ENCODE measurements at places on chromosomes 5 and 9. TPM values are rescaled to one million over a fixed set of nuclear protein-coding genes. Genes with fewer than 3 reads are reported as not detected.

GRCh38 chr5:33370466-33370859 lies 70.3 kb upstream of the TARS1 start:
- DNase-seq = no peak

DNA sequence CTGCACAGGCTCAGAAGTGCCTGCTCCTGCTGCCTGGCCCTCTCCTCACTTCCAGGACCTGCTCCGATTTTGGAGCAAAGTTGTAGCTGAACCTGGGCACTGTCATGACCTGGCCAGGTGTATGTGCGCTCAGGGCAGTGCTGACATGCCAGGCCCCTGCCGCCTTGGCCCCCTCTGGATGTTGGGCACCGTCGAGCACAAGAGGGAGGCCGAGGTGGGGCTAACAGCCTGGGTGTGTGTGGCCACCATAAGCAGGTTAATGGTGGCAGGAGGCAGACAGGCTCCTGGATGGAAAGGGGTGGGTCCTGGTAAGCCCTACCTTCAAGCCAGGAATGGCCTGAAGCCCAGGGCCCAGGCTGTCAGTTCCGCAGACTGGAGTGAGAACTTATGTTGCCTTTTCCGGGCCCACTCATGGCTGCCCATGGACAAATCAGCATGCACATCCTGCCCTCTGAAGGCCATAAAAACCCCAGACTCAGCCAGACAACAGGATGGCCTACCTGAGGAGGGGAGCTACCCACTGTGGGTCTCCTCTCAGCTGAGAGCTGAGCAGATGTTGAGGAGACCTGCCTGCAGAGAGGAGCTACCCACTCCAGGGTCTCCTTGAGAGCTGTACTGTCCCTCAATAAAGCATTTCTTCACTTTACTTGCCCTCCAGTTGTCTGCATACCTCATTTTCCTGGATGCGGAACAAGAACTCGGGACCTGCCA lies 66.2 kb downstream of the NACC2 start:
- DNase-seq = no peak

Gene MTAP
- total RNA-seq = 44.9 TPM

DNA sequence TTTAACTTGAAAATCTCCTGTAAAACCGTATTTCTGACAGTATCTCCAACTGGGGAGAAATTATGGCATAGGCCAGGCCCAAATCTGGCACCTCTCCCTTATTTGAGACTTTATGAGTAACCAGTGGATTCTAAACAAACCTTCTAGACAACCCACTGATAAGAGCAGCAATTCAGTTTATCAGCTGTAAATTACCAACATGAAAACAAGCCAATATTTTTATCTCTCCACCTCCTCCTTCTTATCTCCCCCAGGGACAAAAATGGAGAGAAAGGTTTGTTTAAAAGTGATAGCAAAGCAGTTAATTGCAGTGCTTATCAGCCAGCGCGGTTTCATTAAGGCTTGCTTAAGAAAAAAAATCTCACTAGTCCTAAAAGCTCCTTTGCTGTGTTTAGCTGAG lies 53.8 kb downstream of the KCNV2 start:
- no peak for DNase-seq

DNA sequence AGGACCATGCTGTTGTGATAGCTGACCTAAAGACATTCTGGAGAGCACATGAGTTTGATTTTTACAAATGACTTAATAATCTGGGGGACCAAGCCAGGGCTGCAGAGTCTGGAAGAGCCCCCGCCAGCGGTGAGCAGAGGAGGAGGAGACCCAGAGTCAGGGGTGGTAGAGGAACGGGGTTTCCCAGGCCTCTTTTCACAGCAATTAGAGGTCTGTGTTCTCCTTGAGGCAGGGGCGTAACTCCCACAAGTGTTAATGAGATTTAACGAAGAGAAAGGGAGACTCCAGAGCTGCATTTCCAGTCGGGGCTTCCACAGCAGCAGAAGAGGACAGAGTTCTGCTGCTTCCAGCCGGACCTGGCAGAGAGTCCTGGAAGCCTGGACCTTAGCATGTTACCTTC lies 137.9 kb upstream of the SLC24A2 start:
- no peak for DNase-seq

Gene EIF4E1B
- total RNA-seq = not detected

- no peak for DNase-seq
Measured at GRCh38 chr5:126995039-126995438, 35.3 kb downstream of the MARCHF3 start.

Gene PCDHGA3
- total RNA-seq = not detected

Gene SLC27A6
- total RNA-seq = not detected

- DNase-seq = no peak
Measured at GRCh38 chr9:114478871-114479270, 26.4 kb downstream of the WHRN start.

DNA sequence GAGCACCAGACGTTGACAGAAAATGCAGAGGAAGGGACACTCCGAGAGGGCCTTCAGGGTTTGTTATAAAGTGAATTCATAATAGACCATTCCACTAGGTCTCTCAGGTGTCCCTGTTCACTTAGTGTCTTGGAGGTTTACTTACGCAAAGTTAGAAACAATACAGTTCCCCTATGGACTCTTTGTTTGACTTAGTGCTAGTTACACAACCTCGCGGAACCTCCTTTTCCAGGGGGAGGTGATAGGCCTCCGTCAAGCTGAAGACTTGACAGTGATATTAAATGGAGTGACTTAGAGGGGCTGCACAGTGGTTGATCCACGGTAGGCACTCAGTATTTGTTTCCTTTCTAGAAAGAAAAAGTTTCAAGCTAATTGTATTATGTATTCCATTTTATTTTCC lies 1.3 kb downstream of the CCT5 start:
- no peak for DNase-seq

GRCh38 chr5:52776116-52776515 lies 11.6 kb upstream of the ITGA1 start:
- peak; percentile 58 for DNase-seq

GRCh38 chr5:68519143-68519542 lies 303.6 kb downstream of the PIK3R1 start:
- DNase-seq = no peak

DNA sequence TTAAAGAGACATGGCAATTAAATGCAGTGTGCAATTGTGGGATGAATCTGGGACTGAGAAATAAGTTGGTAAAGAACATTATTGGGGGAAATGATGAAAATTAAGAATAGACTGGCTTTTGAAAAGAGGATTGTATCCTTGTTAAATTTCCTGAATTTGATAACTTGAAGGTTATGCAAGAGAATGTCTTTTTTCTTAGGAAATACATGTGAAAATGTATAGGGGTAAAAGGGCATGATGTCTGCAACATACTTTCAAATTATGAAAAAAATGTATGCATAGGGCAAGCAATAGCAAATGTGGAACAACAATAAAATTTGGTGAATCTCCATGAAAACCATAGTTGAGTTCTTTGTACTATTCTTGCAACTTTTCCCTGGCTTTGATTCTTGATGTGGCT lies 24.1 kb downstream of the PTTG1 start:
- no peak for DNase-seq

DNA sequence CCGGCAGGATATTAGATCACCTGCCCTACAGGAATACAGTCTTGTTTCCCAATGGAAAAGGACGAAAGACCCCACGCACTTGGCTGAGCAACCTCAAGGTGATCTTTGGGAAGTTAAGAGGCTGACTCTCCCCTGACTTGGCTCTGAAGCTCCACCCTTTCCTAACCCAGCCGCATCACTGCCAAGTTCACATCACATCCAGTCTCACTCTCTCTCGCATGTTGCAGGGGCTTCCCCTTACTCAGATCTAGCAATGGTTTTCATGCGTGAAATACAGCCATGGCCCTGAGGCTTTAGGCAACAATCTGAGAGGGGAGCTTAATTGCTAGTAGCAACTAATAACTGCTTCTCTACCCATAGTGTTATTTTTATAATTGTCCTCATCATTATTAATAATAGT lies 211.6 kb downstream of the DOCK8 start:
- DNase-seq = no peak

- no peak for DNase-seq
Measured at GRCh38 chr9:86122311-86122710, 23.0 kb upstream of the GOLM1 start.

GRCh38 chr9:35660966-35661415 lies 2.9 kb downstream of the CCDC107 start:
- DNase-seq = no peak

DNA sequence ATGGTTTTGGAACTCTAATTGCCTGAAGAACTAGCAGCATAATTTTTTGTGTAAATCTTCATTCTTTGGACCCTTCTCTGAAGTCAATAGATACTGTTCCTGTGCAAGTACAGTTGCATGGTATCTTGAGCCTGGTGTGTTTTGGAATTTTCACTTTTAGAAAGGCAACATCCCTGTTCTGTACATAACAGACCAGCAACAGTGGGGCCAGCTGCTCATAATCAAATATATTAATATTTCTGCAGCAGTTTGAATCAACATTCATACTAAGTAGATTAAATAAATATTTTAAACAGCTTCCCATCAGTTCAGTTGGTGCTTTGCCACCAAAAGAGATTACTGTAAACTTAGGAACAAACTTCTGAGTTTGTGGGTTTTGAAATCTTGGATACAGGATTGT lies 97.9 kb downstream of the CD180 start:
- no peak for DNase-seq

DNA sequence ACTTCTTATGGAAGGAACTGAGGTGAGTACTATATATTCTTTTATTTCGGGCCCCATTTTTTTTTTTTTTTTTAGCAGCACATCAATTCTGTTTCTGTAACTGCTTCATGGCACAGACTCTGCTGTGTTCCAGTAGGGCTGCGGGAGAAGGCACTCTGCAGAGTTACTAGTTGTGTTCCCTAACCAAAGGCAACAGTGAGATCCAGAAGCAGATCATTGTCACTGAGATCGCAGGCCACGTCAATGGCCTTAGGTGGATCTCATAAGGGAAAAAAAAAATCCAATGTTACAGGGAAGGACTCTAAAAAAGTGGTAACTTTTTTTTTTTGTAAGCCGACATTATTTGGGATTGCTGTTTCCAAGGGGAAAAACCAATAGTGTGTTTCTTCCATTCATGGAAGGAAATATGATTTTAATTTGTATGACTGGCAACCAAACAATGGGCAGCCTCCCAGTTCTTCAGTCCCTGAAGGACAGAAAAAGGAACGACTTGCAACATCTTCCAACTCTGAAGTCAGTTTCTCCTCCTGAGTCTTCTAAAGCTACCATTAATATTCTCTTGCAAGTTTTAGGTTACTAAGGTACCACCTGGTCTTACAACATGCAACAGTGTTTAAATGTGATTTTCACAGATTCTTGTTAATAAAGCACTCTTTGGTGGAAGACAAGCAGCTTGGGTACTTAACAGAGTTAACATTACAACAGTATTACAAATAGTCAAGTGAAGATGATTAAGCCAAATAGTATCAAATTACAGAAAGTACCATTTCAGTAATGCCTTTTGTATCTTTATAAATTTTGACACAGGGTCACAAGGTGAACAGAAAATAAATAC lies 52.8 kb downstream of the HABP4 start:
- DNase-seq = no peak

DNA sequence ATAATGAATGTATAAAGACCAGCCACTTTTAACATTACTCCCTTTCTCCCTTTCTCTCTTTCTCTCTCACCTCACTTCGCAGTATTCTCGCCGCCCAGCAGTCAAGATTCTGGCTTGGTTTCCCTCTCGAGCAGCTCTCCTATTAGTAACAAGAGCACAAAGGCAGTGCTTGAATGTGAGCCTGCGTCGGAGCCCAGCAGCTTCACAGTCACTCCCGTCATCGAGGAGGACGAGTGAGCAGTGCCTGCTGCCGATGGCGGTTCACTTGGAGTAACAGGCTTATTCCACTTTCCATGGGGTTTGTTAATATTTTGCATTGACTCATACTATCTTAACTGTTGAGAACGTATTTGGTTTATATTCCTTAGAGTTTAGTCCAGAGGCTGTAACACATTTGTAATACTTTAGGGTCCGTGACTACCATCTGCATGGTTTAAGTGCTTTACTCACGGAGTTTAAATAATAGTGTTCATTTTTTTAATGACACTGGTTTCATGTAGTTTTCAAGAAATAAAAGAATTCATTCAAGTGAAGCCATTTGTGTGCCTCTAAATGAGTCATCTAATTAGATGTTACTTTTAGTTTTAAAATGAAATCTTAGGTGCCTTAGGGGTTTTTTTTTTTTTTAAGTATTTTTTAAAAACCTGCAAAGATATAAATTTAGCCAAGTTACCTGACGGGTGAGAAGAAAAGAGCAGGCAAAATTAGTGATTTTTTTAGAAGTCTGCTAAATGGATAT lies 8.4 kb upstream of the DMRT3 start:
- no peak for DNase-seq
